ENCODE measurements at places on chromosomes 5 and 9.

GRCh38 chr5:72170101-72170500, 62.8 kb downstream of the MAP1B start:
- H3K27me3 ChIP-seq = peaks cover 27% of the 10 kb centered on the region
- DNase-seq = no peak
- H3K4me3 ChIP-seq = no peak overlapping the region

GRCh38 chr9:137049544-137050449, 3.8 kb upstream of the NPDC1 start:
- no peak overlapping the region for H3K4me3 ChIP-seq
- peaks cover 36% of the 10 kb centered on the region for H3K27me3 ChIP-seq
- H3K4me1 ChIP-seq = peaks cover 3% of the 10 kb centered on the region
- no peaks in the 10 kb centered on the region for H3K36me3 ChIP-seq
- DNase-seq = peak; percentile 40

- H3K4me1 ChIP-seq = peaks cover 6% of the 10 kb centered on the region
- H3K36me3 ChIP-seq = no peaks in the 10 kb centered on the region
- no peak overlapping the region for H3K4me3 ChIP-seq
- no peak for DNase-seq
- peaks cover 20% of the 10 kb centered on the region for H3K27me3 ChIP-seq
Observed at GRCh38 chr9:88998911-88999310, 7.6 kb downstream of the S1PR3 start.

DNA sequence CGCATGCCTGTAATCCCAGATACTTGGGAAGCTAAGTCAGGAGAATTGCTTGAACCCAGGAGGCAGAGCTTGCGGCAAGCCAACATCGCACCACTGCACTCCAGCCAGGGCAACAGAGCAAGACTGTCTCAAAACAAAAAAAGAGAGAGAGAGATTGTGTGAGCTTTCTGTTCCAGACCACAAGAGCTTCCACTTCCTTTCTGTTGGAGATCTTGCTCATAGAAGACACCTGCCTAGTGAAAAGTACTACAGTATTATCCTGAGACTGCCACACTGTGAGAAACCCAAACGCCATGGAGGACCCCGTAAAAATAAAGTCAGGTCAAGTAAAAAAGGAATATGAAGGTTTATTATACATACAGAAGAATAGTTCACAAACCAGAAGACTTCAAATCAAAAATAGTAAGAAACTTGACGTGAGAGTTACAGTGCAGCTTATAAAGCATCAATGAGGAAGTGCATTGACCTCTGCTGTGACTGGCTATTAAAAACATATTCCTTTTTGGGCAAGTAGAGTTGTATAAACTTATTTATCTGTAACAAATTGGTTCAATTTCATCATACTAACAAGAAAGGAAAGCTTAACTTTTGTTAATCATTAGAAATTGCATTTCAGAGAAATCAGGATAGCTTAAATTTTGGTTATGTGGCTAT, 4.3 kb upstream of the EMB start:
- H3K4me3 ChIP-seq = peak overlapping the region; percentile 60
- peak overlapping the region; percentile 81 for H3K27ac ChIP-seq

GRCh38 chr5:154135125-154135817, 55.3 kb upstream of the GALNT10 start:
- H3K27me3 ChIP-seq = peaks cover 15% of the 10 kb centered on the region
- H3K36me3 ChIP-seq = no peaks in the 10 kb centered on the region
- H3K4me1 ChIP-seq = no peaks in the 10 kb centered on the region
- no peak overlapping the region for H3K27ac ChIP-seq

- peaks cover 6% of the 10 kb centered on the region for H3K27me3 ChIP-seq
- H3K4me3 ChIP-seq = no peak overlapping the region
- H3K27ac ChIP-seq = no peak overlapping the region
- no peak for DNase-seq
- H3K4me1 ChIP-seq = no peaks in the 10 kb centered on the region
Observed at GRCh38 chr5:66467564-66467963, 128.6 kb upstream of the MAST4 start.

DNA sequence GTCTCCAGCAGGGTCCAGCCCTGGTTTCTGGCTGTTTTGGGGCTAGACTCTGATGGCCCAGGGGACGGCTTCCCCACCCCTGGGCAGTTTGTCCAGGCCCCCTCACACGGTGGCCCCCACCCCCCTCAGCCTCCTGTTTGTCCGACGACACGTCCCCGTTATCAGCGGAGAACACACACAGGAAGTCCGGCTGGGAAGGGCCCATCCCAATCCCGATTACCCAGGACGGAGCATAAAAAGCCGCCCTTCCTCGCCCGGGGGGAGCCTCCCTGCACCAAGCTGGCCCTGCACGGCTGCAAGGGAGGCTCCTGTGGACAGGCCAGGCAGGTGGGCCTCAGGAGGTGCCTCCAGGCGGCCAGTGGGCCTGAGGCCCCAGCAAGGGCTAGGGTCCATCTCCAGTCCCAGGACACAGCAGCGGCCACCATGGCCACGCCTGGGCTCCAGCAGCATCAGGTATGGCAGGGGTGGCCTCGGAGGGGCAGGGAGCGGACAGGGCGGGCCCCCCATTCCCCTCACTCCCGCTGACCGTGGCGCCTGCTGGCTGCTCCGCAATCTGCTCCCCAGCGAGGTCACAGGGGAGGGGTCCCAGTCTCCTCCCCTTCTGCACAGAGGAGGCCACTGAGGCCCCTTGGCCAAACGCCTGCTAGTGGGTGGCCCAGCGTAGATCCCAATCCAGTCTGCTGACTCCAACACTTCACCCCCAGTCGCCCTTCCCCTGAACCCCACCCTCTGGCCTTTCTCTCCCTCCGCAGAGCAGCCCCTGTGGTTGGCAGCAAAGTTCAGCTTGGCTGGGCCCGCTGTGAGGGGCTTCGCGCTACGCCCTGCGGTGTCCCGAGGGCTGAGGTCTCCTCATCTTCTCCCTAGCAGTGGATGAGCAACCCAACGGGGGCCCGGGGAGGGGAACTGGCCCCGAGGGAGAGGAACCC, at the start of gene EGFL7:
Gene EGFL7, plus strand, starts transcription at position 261 of the 926 bp plus-strand sequence. CDS start 5,367 bp downstream, outside the sequence.
- no peaks in the 10 kb centered on the region for H3K4me1 ChIP-seq
- no peak for DNase-seq
- H3K27me3 ChIP-seq = peaks cover 27% of the 10 kb centered on the region
- no peak within 1 kb of the TSS for H3K4me3 ChIP-seq
- no peak within 1 kb of the TSS for H3K27ac ChIP-seq

Measured in activated T-helper 1 cell treated with anti-CD3 and anti-CD28 coated beads, Interleukin-12 subunit alpha, Interleukin-12 subunit beta, Interleukin-2, Interleukin-4 antibody, amounts not matched to agents 30 ng/mL and 10 ng/mL and 1 ng/mL, durations not matched to agents 14 hours and 24 hours and 36 hours (primary cell).